H9 (cell line): ENCODE measurements at places on chromosomes 12 and 14.

- DNase-seq, result no peak
Observed at GRCh38 chr14:73645248-73645610, 443 bp downstream of the DNAL1 start.

- no peak for DNase-seq
Observed at GRCh38 chr12:77152623-77153193, 87.3 kb upstream of the E2F7 start.

GRCh38 chr12:65232476-65233077 is 45.9 kb upstream of the MSRB3 start:
- DNase-seq, result no peak

- no peak for DNase-seq
Observed at GRCh38 chr12:88325076-88325815, 183.1 kb downstream of the TMTC3 start.

GRCh38 chr12:88726806-88727720 is 146.8 kb upstream of the KITLG start:
- no peak for DNase-seq

GRCh38 chr14:63371033-63371432 is 52.3 kb upstream of the GPHB5 start:
- no peak for DNase-seq

GRCh38 chr12:59632408-59632807 is 36.6 kb downstream of the SLC16A7 start:
- DNase-seq, result no peak

GRCh38 chr14:96987086-96987474 is 189.9 kb downstream of the VRK1 start:
- no peak for DNase-seq

DNA sequence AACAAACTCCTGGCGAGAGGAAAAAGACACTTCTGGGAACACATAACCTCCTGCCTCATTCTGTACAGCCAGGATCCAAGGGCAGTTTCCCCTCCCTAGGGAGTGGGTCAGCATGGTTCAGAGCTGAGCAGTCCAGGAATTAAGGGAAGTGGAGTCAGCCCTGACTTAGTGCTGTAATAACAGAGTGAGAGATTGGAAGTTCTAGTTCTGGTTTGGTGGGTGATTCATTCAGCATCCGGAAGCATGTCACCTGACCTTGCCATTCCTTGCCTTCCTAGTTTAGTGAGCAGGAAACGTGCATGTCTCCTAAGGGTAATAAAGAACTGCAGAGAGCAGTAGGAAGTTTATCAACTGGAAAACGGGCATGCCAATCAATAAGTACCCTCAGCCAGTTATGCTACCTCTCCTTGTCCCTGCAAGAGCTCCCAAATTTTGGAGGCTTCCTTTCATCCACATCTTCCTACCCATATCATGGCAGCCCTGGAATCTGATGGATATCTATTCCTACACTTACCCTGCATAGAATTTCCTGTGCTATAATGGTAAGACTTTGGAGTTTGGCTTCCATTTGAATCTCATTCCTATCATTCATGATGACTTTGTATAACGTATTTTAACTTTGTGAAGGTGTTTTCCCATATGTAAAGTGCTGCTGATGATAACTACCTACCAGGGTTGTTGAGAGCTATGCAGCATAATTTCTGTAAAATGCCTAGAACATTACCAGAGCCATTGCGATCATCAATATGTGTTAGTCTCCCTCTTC is 28.5 kb upstream of the MAGOHB start:
- no peak for DNase-seq

- peak; percentile 52 for DNase-seq
Observed at GRCh38 chr12:48966177-48966895, 5.2 kb downstream of the WNT10B start.

GRCh38 chr14:104348741-104349140 is 210.4 kb downstream of the KIF26A start:
- DNase-seq, result peak; percentile 12

GRCh38 chr12:127245009-127245408 is 1022.0 kb upstream of the TMEM132C start:
- no peak for DNase-seq

GRCh38 chr12:51970904-51971646 is 19.6 kb downstream of the ACVR1B start:
- peak; percentile 68 for DNase-seq

DNA sequence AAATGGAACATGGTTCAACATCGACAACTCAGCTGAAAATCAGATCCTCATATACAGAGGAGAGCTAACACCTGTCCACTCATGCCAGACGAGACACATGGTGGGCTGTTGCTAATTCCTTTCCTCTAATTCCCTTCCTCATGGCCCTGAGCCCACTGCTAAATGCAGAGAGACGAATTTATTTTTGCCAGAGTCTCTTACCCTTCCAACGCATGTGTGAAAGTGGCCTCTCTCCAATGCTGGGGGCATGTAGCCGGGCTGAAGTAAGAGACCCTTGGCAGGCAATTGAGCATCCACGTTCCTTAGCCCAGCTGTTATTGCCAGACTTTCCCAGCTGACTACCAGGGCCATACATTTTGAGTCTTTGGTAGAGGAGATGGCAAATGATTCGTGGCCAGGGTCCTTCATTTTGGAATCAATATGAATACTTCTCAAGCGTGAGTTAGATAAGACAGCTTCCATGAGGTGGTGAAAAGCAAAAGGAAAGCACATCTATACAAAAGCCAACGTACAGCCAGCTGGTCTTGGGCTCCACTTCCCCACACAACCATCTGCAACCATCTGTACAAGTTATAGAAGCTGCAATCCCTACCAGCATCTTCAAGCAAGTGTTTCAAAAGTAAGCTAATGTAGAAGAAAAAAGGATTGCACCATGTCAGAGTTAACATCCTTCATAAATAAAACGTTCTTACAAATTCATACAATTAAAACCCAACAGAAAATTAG is 28.6 kb downstream of the CORO1C start:
- no peak for DNase-seq

GRCh38 chr14:98955036-98955740 is 316.8 kb downstream of the BCL11B start:
- DNase-seq, result no peak

DNA sequence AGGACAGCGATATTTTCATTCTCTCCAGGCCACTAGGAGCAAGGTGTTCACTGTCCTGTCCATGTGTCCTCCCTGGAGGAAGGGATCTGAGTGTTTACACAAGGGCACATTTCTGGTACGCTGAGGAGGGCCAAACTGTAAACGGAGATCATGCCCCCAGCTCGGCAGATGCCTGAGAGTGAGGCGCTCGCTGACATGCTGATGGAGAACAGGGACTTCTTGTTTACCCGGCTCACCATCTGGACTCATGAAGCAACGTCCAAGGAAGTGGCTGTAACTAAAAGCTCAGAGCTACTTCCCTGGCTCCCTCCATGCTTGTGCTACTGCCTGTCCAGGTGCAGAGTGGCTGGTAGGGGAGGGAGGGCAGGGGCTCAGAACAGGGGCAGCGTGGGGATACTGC is 43.4 kb upstream of the KCNA1 start:
- no peak for DNase-seq

DNA sequence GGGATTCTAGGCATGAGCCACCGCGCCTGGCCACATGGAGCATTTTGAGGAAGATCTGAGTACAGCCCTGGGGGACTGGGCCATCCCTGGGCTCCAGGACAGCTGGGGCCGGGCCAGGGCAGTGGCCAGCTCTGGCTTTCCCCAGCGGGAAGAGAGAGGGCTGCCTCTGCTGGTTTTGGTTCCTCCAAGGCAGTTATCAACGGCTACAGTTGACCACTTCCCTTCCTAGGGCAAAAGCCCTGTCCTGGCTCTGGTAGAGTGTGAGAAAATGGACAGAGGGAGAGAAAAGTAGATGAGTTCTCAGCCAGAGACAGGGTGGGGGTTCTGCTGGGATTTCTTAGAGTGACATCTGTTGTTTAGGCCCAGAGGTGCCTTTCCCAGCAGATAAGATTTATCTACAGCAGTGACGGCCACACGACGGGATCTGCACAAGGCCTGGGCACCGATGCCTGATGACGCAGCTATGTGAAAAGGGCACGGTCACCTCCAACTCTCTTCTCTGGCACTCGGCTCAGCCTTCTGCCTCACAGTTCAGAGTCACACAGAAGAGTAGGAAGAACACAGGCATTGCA is 5.5 kb upstream of the HVCN1 start:
- DNase-seq, result no peak

DNA sequence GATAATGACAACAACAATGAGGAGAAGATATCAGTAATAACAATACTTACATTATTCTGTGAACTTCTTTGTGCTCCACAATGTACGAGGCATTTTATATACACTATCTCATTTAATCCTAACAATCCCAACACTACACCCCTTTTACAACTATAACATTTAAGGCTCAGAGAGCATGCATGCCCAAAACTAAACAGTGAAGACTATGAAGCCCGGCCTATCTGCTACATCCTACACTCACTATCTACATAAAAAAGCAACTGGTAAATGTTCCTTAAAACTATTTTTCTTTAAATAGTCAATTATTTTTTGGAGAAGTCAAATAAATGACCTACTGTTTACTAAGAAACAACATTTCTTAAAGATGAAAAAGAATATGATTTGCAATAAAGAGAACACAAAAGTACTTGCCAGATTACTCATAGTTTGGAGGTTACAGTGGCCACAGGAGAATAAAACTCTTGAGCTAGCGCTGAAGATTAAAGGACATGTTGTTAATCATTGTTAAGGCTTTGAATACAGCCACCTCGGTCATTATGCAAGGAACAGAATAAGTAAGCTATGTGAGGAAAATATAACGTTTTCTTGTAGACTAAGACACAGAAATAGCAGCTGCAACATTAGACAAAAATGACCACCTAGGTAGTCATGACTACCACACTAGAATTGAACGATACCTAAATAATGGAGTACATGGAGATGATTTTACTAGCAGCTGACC is 56.7 kb downstream of the EPS8 start:
- no peak for DNase-seq

DNA sequence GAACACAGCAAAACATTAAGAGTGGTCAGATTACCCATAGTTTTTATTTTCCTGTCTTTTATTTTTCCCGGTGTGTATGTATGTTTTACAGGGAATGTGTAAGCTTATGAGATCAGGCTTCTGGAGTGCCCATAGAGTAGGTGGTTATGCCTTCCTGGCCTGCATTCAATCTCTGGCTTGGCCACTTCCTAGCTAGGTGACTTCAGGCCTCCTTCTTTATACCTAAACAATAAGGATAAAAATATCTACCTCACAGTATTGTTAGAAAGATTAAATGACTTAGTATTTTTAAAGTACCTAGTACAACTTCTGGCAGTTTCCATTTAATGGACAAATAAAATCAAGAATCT is 42.4 kb downstream of the ITPR2 start:
- DNase-seq, result no peak

DNA sequence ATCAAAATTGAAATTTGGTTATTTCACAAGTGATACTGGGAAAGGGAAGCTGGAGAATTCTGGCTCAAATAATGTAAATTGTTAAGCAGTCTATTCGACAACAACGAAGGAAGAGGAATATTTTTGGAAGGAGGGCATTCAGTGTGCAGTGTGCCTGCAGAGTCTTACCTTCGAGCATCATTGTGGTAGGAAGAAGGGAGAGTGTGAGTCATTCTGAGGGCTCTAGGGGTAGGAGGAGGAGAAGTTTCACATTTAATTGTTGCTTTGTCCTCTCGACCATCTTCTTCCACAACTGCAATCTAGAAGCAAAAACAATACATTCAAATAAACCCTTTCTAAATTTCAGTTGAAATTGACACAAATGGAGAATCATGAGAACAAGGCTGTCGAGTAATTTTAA is 263.0 kb downstream of the ACSS3 start:
- DNase-seq, result no peak

GRCh38 chr12:73159954-73160353 is 887.8 kb downstream of the TRHDE start:
- DNase-seq, result no peak

- no peak for DNase-seq
Observed at GRCh38 chr14:69848156-69848555, 31.1 kb upstream of the SMOC1 start.

DNA sequence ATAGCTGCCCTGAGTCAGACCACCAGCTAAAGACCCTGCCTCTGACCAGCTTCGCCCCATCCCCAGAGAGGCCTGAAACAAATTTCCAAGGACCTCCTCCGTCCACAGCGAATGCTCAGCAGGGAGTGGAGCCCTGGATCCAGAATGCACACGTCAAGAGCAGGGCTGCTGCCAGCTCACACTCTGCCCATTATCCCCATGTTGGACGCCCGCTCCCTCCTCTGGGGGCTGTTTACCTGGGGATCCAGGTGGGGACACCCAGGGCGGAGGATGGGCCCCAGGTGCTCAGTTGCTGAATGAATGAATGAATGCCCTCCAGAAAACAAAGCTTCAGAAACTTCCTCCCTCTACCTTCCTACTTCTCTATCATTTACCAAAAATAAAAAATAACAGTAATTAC is 18.1 kb downstream of the BCL11B start:
- DNase-seq, result no peak

DNA sequence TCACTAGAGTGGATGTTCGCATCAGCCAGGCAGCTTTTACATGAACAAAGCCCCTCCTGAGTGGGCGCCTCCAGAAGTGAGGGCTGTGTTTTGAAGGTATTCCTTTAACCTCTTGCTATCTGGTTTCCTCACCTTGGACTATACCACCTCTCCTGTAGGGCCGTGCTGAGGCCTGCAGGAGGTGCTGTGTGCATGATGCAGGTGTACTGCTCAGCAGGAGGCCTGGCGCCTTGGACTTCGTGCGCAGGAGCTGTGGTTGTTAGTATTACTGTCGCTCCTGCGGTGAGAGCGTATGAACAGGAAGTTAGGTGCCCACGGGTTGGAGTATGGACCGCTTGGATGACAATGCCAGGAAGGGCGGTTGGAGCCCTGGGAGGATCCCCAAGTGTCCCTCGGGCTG is 130.7 kb downstream of the TSPAN9 start:
- peak; percentile 83 for DNase-seq

- no peak for DNase-seq
Observed at GRCh38 chr12:31260840-31261239, 65.1 kb downstream of the SINHCAF start.

DNA sequence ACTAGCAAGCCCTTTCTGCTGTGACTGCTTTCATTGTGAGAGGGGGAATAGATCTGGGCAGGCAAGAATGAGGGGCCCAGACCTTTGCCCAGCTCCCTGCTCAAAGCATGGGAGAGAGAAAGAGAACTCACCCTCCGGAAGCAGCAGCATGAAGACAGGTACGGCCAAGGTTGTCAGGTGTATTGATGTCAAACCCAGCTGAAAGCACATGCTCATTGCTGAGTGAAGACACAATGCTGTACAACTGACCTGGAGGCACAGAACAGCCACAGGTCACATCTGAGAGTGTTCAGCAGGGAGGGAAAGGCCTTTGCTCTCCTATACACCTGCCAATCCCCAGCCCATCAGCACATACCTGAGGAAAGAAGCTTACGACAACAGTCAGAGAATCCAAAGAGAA is 5.5 kb downstream of the ANKRD52 start:
- no peak for DNase-seq
